ENCODE measurements at places on chromosomes 3 and 15.

DNA sequence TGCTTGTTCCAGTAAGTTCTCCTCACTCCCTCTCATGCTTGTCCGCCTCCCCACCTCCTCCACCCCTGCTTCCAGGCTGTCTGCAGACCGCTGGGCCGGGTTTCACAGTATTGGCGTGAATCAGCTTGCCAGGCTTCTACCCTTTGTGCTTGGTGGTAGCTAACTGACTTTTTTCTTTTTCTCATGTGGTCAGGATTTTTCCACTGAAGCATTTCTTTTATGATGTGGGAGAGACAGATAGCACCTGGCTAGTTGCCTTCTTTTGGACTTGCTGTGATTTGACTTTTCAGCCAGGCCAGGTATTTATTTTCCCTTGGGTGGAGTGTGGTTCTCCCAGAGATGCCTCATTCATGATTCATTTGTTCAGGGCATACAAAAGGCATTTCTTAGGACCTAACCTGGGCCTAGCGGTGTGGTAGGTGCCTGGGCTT is 60.6 kb downstream of the ST6GAL1 start:
- no peak for DNase-seq

GRCh38 chr3:150255413-150255812 is 152.7 kb upstream of the TSC22D2 start:
- no peak for DNase-seq

- DNase-seq: no peak
Observed at GRCh38 chr3:25465266-25465860, 37.3 kb downstream of the RARB start.

DNA sequence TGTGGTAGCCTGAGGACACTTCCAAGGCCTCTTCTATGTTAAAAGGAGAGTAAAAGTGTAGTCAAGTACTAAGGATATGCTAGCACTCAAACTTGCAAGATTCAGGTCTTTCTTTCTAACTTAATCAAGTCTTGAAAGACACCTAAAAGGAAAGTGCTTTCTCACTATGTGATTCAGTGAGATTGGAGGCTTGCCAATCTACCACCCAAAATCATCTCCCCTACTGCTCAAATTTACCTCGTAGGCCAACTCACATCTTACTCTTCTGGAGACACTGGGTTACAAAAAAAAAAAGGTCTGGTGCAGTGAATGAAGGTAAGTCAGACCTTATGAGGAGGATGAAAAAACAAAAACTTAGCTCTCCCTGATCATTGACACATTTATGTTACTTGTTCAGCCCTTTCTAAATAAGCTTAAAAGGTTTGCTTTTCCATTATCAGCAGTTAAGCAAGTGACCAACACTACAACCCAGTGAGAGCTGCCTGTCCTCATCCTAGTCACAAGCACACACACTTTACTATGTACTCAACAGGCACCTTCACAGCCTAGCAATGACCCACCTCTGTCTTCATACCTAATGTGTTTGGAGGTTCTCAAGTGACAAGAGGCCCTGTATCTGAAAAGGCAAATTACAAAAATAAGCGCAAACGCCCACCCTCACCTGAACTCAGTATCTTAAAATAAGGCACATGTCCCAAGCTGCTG is 19.6 kb downstream of the SUMF1 start:
- no peak for DNase-seq

DNA sequence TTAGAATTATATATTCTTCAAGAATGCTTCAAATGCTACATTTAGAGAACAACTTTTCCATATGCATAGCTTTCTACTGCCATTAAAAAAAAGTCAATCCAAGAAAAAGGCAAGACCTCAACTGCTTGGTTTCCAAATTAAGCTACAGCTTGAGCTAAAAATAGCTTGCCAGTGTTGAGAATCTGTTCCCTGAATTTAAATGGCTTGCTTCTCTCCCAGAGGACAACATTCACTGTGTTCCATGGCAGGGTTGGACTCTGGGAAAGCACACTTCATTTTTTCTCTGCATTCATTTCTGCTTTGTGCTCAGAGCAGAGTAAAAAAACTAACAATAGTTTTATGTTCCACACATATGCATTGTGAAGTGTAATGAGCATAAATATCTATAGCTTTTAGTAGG is 50.3 kb upstream of the ACTL6A start:
- no peak for DNase-seq

DNA sequence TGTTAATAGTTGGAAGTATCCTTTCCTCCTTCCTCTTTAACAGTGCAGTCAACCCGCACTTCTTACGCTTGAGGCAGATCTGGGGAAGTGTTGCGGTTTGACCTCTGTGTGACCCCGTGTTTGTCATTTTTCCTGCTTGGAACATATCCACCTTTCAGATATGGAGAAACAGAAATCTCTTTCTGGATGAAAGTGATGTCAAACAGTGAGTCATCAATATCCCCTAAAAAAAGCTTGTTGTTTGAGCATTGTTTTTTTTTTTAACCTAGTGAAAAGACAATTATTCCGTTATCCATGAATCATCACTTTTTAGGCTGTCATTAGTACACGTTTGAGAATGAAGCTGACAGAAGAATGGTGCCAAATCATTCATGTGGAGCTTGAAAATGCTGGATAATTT is 293.7 kb downstream of the ARPP21 start:
- no peak for DNase-seq

- no peak for DNase-seq
Observed at GRCh38 chr15:48993380-48993779, 29.7 kb upstream of the SHC4 start.

DNA sequence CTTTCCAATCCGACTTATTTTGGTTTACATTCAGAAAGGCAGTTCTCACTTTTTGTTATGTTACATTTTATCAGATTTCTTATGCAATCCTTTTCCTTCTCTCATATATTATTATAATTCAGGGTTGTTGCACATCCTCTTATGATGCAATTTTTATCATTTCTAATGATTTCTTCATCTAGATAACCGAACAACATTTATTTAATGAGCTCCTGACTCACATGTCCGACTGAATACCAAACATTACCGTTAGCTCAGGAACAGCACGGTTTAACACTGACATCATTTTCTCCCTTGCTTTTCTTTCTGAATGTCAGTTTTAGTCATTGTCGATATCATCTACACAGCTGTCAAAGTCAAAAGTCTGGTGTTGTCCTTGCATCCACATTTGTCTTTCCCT is 199.2 kb downstream of the BCHE start:
- no peak for DNase-seq

DNA sequence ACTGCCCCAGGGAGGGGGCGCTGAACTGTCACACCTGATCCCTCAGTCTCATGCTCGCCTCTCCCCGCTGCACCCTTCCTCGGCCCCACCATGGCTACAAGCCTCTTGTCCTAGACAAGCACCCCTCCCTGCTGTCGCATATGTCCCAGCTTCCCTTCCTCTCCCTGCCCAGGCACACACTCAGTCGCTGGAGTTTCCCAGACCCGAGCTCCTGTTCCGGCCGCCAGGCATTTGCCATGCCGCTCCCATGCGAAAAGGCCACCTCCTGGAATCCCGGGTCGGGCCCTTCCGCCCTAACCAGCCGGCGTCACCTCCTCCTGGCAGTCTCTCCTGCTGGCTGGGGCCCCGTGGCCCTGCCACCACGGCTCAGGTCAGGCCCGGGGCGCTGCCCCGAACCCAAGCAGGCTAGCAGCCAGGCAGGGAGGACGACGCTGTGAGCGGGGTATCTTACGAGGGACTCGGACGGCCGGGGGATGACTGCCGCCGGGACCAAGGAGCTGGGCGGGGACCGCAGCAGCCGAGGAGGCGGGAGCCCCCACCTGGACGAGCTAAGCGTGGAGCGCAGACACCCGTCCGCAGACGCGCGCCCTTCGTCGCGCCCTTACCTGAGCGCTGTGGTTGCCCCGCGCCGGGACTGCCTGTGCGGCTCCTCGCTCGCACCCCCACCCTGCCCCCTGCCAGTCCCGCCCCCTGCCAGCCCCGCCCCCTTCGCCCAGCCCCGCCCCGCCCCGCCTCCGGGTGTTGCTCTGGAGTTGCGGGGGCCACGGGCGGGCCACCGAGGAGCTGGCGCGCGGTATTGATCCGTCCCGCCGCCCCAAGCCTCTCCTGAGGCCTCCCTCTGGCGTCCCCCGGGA is at the start of gene ALS2CL:
ALS2CL (minus strand) TSS at position 642 of the 854 bp plus-strand sequence. CDS start 4,239 bp downstream, outside the sequence.
- no peak for DNase-seq

DNA sequence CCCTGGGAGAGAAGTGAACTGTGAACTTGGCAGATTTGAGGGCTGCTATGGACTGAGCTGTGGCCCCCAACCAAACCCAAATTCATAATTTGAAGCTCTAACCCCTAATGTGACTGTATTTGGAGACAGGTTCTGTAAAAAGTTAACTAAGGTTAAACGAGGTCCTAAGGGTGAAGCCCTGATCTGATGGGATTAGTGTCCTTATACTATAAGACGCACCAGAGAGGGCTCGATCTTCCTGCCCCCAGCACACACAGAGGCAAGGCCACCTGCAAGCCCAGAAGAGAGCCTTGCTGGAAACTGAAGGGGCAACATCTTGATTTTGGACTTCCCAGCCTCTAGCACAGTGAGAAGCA is 34.0 kb downstream of the TKT start:
- no peak for DNase-seq

- no peak for DNase-seq
Observed at GRCh38 chr3:88188436-88188835, 38.7 kb downstream of the C3orf38 start.

- DNase-seq: no peak
Observed at GRCh38 chr3:100089812-100090668, 24.3 kb downstream of the FILIP1L start.

- no peak for DNase-seq
Observed at GRCh38 chr15:40754574-40754882, 526 bp downstream of the RMDN3 start.

- DNase-seq: no peak
Observed at GRCh38 chr3:14829811-14830210, 11.0 kb downstream of the FGD5 start.

DNA sequence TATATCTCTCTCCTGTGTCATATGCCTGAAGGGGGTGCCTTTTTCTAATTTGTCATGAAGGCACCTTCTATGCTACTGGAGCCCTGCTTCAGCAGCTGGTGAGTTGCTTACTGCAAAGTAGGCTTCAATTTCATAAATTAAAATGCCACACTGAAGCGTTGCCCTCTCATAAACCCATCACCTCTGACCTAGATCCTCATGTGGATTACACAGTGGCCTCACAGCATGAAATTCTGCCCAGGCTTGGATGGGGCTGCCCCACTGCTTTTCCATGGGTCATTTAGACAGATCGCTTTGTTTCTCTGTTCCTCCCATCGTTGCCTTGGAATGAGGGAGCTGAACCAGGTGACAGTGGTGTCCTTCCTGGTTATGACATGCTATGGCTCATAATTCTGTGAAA is 131.2 kb downstream of the RPL22L1 start:
- DNase-seq: no peak

GRCh38 chr3:153028381-153028780 is 133.6 kb upstream of the RAP2B start:
- DNase-seq: no peak

DNA sequence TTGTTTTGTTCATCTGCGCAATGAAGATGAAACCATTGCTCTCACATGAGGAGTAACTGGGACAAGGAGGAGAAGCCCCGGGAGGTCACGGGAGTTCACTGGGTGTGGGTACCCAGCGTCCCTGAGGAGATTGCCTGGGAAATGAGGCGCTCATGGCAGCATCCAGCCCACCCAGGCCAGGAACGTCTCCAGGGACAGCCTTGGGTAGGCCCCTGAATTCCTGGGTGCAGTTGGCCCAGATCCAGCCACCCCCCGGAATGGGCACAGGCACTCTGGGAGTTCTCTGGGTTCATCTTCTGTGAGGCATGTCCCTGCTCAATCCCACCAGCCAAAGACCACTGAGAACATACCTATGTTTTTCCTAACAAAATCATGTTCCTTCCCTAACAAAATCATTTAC is 18.5 kb downstream of the BFSP2 start:
- DNase-seq: no peak

DNA sequence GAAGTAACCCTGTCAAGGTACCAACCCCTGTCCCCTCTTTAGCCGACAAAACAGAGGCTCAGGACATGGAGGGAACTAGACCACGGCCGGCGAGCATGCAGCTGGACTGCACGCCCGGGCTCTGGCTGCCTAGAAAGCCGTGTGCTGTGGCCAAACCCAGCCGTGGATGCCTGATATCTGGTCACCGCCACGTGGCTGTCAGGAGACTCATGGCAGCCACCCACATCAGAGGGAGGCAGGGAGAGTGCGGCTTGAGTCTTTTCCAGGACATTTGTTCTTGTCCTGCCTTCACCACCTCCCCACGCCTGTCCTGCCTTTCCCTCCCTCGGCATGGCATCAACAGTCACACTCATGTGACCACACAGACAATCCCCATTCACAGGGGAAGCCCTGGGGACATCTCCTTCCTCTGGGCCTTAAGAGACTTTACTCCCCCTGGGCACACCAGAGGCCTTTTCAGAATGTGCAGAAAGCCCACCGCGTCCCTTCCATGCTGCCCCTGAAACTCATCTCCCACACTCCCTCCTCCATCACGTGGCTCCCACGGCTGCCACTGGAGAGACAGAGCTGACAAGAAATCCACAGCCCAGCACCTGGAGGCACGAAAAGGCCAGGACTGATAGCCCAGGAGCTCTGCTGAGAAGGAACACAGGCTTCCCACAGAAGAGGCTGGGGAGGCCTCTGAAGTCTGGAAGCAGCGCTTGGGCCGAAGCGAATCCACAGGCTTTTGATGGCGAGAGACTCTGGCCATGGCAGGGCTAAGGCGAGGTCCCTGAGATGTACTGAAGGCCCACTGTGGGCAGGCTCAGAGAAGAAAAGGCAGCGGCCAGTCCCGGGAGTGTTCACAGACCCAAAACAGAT is 71.2 kb upstream of the IQSEC1 start:
- no peak for DNase-seq

DNA sequence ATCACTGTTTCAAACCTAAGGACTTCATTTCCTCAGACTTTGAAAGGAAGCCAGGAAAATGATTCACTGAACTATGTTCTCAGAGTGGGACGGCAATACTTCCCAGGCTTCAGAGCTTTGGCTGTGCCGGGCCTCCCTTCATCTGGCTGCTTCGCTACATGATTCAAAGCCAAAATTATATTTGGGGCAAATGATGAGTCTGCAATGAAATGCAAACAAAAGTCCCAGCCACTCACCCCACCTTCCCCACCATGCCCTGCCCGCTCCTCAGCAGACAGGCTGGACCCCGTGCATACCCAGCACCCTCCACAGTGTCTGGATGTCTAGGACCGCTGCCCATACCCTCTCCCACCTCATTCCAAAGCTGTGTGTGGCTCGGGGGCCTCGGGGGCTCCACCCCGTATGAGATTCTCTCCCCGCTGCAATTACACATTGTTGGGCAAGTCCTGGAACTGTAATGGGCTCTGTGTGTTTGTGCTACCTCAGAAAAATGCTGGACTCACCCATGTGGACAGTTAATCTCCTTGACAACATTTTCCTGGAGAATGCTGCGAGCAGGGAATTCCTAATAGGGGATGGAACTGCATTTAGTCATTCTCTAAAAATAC is 32.2 kb downstream of the ATP10A start:
- no peak for DNase-seq
